SHP77 (cell line): ENCODE measurements at places on chromosomes 2 and 18.

DNA sequence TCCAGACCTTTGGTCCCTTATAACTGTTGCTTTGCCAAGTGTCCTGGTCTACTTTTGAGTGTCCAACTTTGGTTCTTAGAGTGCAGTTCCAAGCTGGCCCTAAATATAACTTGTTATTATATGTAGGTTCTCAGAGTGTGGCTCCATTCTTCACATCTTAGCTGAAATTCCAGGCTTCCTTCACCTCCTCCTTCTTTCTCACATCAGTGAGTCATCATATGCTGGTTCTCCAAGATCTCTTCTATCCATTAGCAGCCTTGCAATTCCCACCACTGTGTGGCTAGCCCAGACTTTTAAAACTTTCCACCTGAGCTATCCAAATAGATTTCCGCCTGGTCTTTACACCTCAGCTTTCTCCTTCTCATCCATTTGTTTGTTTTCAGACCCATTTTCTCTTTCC, 12.6 kb upstream of the CXCR4 start:
- DNase-seq, result no peak

DNA sequence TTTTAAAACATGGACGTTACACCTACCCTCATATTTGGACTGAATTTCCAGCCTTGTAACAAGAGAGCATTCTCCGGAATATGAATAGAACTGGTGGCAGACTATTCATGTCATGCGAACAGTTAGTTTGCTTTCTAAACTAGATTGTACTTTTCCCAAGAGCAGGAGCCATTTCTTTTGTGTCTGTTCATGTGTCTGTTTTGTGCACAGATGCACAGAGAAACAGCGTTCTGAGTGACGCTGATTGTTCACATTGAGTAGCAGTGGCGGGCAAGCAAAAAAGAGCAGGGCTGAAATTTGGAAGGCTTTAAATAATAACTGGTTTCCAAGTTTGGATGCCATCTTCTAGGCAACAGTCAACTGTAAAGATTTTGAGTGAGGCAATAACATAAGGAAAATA, 200.3 kb downstream of the NRXN1 start:
- DNase-seq, result no peak

- DNase-seq, result no peak
These were observed 296.0 kb upstream of the LRRTM4 start for GRCh38 chr2:77818186-77818585.

GRCh38 chr18:63860531-63860930, 27.0 kb upstream of the SERPINB2 start:
- no peak for DNase-seq

DNA sequence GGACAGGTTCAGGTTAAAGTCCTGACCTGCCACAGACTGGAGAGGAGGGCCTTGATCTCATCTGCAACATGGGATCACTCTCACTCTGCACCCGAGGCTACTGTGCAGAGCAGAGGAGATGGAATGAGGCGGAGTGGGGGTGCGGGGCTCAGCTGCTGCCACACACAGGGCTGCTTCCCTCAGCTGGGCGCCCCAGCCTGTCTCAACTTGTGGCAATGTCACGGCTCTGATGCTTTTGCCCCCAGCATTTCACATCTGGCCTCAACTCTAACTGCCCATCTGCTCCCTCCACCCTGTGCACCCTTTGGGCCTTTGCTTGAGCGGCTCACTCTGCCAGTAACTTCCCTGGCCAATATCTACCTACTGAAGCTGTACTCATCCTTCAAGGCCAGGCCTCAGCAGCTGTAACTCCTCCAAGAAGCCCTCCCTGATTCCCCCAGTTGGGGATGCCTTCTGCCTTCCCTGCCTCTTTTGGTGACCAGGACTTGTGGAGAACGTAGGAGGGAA, 70.3 kb downstream of the POLR1A start:
- no peak for DNase-seq

- no peak for DNase-seq
These were observed 66.5 kb upstream of the SKOR2 start for GRCh38 chr18:47317824-47318508.

DNA sequence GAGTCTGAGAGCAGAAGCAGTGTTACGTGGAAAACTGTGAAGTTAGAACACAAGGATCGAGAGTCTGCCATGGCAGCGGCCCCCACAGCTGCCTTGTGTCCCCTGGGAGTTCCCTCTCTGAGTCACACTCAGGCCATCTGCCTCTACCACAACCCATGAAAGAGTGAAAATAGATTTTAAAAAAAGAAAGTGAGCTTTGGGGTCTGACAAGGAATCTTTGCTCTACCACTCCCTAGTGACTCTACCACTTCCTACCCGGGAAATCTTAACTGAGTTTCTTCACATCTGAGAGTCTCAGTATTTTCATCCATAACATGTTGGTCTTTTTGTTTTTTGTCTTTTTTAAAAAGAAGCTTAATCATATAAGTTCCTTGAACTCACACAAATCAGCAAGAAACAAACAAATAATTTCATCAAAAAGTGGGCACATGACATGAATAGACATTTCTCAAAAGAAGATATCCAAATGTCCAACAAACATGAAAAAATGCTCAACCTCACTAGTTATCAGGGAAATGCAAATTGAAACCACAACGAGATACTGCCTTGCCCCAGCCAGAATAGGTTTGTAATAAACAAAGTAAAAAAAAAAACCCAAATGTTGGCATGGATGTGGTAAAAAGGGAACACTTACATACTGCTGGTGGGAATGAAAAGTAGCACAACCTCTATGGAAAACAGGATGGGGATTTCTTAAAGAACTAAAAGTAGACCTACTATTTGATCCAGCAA, 2.4 kb upstream of the MSGN1 start:
- DNase-seq, result no peak

GRCh38 chr18:5104246-5104645, 92.8 kb downstream of the AKAIN1 start:
- no peak for DNase-seq

DNA sequence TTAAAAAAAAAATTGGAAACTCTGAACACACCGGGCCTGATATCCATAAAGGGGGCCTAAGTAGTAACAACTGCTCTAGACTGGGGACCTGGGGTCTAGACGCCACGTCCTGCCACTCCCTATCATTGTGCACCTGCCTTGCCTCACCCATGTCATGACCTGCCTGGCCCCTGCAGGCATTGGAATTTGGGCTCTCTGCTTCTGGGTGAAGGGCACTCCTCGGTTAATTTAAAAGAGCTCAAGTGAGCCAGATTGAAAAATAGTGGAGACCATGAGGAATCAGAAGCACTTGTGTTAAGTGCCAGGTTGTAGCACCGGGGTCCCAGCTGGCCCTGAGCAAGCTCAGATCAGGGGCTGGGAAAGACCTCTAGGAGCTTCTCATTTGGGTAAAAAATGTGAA, 48.1 kb downstream of the SLC4A1AP start:
- no peak for DNase-seq

DNA sequence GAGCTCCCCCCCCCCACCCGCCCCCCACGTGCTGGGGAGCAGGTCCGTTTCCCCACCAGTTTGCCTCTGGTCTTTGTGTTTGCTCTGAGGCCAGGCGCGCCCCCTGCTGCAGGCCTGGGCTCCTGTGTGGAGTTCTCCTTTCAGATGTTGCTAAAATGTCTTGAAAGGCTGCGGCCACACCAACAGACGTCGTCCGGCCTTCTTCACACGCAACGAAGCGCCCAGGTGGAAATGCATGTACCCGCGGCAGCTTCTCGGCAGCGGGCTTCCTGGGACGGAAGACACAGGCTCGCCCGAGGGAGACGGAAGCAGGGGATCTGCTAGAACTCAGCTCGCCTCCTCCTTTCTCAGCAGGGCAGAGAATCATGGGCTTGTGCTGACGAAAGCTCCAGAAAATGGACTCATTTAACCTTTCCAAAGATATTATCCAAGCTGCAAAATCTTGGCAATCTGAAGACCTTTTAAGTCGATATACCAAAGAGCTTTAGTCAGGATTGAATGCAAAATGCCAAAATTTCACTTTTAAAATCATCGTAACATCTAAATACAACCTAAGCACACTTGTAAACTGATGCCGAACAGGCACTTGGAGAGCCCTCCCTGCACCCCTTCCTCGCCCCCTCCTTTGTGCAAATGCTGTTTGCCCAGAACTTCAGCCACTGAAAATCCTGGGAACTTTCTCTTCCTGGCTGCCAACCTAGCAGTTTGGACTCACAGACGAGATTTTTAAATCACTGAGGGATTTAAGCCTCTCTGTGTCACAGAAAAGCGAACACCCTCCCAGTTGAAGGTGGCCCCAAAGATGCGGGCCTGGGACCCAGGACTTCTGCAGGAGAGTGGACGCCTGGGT, 125.5 kb upstream of the ZNF516 start:
- DNase-seq, result peak; percentile 71

DNA sequence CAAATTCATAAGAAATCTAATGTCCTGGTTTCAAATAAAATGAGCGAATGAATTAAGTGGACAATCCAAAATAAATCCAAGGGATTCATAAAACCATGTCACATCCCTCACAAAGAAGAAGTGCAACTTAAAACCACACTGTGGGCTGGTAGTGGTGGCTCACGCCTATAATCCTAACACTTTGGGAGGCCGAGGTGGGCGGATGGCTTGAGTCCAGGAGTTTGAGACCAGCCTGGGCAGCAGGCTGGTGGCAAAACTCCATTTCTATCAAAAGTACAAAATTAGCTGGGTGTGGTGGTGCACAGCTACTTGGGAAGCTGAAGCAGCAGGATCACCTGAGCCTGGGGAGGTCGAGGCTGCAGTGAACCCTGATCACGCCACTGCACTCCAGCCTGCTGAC, 25.4 kb downstream of the FAM98A start:
- DNase-seq, result no peak

DNA sequence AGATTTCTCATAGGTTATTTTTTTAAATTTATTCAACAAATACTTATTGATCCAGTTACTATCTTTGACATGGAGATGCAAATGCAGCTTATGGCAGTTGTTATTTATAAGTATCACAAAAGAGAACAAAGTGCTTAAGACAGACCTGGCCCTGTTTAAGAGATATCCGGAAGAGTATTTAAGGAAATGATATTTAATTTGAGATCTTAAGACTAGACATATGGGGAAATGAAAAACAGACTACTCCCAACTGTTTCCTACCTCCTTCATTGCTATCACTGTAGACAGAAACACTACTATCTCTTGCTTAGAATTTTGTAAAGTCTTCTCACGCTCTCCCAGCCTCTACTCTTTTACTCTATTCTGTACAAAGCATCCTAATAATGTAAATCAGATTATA, 36.0 kb downstream of the RPRD1A start:
- no peak for DNase-seq

- DNase-seq, result no peak
These were observed 109.0 kb upstream of the CNTNAP5 start for GRCh38 chr2:123916051-123916450.

- DNase-seq, result no peak
These were observed 156.2 kb upstream of the NDUFV2 start for GRCh38 chr18:8946066-8946838.

DNA sequence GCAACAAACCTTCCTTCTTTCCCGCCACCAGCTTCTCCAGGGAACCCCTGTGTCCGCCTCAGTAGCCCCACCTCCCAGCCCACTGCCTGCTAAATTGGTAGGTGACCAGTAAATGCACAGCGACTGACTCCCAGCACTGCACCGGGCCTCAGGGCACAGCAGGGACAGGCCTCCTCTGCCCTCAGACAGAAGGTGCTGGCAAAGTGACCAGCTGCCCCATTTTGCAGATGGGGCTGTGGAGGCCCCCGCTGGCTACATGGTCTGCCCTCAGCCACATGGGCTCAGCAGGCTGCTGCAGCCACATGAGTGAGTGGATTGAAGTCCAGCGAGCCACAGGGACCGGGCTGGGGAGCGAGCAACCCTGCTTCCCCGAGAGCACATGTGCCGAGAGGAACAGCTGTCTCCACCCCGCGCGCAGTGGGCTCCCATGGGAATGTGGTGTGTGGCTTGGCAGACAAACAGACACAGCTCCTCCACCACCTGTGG, 7.8 kb upstream of the NPPC start:
- no peak for DNase-seq

- no peak for DNase-seq
These were observed 130.1 kb downstream of the LCLAT1 start for GRCh38 chr2:30577151-30577550.
